ENCODE measurements at places on chromosomes 7 and 10. TPM values are rescaled to one million over a fixed set of nuclear protein-coding genes. Genes with fewer than 3 reads are reported as not detected.

PON1 gene
- total RNA-seq = not detected

CC2D2B gene
- total RNA-seq = not detected

ANKRD22 gene
- not detected for total RNA-seq

GCK gene
- total RNA-seq = 0.56 TPM

BUB3 gene
- 131 TPM for total RNA-seq

TAS2R16 gene
- not detected for total RNA-seq

PNLIPRP1 gene
- not detected for total RNA-seq

TMEM225B gene
- total RNA-seq = 4.2 TPM

Data from epithelial cell of alveolus of lung (primary cell).